ENCODE measurements at places on chromosomes 3 and 15.

GRCh38 chr3:69353503-69353902, 32.4 kb downstream of the FRMD4B start:
- DNase-seq: no peak

- DNase-seq: no peak
Measured at GRCh38 chr3:16838561-16838960, 46.2 kb upstream of the PLCL2 start.

DNA sequence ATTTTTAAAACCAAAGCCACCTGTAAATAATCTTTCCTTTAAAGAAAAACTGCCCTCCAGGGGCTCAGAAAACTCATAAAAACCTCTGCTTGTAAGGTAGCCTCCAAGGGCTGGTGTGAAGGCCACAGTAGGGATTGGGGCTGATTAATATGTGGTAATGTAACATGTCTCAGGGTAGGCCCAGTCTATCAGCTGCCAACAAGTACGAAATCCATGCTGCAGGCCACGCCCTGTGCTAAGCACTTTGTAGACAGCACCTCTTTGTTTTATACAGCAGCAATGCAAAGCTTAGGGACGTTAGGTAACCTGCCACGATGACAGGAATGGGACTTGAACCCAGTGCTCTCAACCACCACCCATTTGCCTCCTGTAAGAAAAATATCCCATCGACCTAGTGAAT, 65.6 kb upstream of the PRICKLE2 start:
- no peak for DNase-seq

DNA sequence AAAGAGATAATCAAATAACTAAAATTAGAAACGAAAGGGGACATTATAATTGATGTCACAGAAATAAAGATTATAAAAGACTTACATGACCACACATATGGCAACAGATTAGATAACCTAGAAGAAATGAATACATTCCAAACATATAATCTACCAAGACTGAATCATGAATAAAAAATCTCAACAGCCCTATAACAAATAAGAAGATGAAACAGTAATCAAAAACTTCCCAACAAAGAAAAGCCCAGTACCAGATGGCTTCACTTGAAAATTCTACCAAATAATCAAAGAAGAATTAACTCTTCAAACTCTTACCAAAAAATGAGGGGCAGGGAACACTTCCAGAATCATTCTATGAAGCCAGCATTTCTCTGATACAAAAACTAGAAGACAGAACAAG, 11.8 kb downstream of the TOP2B start:
- no peak for DNase-seq

DNA sequence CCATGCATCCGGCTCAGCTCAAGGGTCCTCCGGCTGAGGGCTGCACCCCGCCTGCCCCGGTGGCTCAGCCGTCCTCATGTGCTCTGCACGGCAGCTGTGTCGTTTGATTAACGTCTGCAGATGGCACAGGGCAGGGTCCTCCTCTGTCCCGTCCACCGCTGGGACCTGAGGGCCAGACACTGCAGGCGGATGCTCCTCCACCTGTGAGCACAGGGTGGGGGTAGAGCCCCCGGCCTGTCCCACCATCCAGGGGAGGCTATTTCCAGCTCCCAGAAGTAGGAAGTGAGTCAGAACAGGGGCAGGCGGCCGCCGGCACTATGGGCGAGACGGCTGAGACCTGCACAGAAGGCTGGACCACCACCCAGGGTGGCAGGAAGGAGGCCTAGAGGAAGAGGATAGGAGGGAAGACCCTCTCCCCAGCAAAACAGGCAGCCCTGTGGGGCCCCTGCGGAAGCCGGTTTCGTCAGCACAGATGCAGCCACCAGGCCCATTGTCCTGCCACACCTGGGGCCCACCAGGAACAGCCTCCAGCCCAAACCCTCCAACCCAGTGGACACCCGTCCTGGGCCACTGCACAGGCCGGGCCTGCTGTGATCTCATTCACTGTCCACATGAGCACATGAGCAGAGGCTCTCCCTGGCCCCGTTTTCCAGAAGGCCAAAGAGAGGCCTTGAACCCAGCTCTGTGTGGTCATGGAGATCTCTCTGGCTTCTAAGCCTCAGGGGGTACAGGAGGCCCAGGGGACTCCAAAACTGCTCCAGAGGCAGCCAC, 12.6 kb upstream of the PLXND1 start:
- DNase-seq: no peak
